ENCODE measurements at places on chromosomes 1 and 21.

- no peak for DNase-seq
These were observed 20.6 kb downstream of the KPNA6 start for GRCh38 chr1:32128479-32128878.

DNA sequence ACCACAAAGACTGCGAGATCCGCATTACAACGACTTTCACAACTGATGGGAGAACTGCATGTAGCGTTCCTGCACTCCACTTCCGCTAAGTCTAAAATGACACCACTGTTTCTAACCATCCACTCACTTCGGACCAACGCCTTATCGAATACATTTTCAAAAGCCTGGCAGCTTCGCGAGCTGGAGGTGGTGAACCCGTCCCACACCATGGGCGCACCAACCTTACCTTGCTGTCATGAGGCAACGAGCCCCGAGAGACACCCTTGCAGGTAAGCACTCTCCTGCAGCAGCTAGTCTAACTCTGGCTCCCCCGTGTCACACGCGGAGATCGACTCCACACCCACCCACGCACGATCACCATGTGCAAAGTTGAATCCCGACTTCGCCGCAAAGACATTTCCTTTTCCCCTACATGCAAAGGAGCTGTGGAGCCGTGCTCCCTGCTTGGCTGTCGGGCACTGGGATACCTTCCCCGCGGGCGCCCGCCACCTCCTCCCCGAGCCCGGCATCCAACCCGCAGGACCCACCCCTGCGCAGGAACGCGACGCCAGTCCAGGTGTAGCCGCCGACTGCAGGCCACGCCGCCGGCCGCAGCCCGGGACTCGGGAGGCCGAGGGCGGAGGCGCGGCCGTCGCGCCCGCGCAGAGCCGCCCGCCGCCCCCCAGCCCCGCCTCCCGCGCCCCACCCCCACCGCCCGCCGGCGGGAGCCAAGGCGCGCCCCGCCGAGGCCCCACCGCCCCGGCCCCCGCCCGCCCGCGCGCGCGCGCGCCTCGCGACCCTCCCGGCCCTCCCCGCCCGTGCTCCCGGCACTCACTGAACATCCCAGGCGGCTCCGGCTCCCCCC, 629 bp downstream of the TAF5L start:
- DNase-seq = peak; percentile 4

GRCh38 chr1:32920833-32921232, 19.6 kb upstream of the TMEM54 start:
- no peak for DNase-seq

DNA sequence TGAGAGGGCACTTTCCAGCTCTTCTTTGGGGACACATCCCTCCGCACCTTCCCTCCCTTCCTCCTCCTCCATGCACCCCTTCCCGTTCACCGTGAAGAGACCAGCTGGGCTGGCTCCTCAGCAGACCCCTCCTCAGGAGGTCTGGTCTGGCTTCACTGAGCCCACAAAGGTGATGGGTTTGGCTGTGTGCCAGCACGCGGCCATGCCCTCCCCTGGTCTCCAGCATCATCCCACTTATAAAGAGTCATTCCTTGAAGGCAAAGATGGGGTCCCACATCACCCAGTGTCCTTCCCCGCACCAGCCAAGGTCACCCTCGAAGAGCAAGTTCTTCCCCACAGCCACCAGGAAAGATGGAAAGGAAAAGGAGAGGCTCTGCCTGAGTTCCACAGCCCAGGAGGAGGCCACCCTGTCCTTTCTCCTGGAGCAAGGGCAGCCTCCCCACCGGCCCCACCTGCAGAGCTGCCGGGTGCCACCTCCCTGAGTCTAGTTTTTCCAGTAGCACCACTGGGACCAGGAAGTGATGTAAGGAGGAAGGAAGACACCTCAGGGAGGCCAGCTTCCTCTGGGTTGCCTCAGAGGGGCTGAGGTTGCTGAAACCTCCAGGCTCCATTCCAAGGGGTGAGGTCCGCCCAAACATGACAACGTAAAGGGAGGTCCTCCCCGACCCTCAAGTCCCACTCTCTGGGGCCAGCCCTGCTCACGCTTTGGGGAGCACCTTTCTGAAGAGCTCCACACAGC, 32.7 kb downstream of the RIPK4 start:
- no peak for DNase-seq

DNA sequence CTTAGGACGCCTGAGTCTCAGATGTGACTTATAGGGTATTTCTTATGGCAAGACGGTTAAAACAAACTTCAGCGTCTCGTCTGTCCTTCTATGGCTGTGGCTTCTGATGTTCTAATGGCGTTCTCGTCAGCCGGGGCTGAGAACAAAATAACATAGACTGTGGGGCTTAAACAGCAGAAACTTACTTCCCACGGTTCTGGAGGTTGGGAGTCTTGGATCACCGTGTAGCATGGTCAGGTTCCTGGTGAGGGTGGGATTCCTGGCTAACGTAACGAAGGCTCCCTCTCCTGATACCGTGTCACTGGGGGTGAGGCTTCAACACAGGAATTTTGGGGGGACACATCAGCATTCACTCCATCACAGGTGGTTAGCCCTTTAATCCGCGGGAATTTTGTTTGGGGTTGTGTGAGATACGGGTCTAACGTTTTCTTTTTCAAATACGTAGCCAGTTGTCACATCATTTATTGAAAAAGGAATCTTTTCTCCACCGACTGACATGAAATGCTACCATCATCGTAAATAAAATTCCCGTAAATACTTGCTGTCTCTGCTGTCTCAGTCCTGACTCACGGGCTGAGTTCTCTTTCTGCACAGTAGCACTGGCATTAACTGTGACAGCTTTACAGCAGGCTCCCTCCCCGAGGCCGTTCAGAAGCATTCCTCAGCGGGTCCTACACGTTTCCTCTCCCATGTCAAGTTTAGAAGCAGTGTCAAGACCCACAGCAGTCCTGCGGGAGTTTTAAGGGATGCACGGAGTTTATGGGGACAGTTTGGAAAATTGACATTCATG, 8.1 kb upstream of the POFUT2 start:
- DNase-seq = no peak

- no peak for DNase-seq
These were observed 67.6 kb downstream of the OLFML2B start for GRCh38 chr1:161956097-161956496.

DNA sequence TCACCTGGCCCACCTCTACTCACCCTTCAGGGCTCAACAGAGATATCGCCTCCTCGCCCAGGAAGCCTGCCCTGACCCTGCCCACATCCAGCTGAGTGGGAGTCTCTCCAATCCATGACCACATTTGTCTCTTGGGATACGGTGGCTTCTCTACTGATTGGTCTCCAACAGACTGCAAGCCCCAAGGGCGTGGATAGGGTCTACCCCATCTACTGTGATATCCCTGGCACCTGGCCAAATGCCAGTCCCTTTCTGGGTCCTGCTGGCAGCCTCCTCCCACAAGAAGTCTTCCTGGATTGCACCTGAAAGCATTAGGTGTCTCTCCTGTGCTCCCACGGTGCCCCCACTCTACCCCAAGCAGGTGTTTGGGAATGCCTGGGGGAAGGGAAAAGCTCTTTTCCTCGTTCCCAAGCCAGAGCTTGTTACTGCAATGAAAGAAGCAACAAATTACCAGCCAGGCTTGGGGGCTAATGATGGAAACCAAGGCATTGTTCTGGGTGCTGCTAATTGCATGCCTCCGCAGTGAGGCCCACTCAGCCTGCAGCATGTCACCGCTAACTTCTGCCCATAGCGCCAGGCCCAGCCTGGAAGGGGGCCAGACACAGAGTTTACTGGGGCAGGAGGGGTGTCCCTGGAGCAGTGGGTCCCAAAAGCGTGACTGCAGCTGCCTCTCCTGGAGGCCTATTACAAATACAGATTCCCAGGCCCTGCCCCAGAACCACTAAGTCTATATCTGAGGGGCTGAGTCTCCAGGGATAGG, 90.7 kb upstream of the IFFO2 start:
- DNase-seq = no peak

DNA sequence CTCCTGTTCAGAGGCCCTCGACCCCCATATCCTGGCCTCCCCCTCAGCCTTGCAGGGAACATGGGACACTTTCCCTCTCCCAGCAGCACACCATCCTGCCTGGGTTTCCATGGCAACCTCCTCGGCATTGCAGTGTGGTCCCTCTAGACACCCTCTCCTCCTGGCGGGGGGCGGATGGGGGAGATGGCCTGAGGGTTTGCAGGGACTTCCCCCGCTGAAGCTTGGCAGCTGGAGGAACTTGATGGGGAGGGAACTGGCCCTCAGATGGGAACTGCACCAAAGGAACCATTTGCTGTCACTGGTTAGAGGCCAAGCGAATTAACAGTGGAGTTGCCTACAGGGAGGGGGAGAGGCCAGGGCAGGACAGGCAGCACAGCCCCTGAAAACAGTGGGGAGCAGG, 28.7 kb downstream of the RIMS3 start:
- DNase-seq = no peak

DNA sequence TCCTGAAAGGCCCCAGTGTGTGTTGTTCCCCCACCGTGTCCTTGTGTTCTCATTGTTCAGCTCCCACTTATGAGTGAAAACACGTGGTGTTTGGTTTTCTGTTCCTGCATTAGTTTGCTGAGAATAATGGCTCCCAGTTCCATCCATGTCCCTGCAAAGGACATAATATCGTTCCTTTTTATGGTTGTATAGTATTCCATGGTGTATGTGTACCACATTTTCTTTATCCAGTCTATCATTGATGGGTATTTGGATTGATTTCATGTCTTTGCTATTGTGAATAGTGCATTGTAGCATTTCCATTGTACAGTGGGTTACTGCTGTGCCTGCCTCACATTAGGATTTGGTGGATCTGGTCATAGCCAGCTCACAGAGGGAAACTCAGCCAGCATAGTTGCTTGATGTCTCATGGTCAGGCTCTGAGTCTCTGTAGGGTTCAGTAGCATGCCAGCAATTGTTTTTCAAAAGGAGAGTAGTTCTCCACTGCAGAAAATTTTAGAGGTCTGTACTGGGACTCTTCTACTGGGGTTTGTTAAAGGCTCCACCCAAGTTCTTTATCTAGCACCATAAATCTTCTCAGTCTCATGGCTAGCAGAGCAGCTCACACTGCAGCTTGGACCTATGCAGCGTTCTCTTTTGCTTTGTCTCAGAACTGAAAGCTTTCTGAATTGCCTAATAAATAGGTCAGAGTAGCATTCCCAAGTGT, 41.0 kb downstream of the RUNX3 start:
- no peak for DNase-seq

DNA sequence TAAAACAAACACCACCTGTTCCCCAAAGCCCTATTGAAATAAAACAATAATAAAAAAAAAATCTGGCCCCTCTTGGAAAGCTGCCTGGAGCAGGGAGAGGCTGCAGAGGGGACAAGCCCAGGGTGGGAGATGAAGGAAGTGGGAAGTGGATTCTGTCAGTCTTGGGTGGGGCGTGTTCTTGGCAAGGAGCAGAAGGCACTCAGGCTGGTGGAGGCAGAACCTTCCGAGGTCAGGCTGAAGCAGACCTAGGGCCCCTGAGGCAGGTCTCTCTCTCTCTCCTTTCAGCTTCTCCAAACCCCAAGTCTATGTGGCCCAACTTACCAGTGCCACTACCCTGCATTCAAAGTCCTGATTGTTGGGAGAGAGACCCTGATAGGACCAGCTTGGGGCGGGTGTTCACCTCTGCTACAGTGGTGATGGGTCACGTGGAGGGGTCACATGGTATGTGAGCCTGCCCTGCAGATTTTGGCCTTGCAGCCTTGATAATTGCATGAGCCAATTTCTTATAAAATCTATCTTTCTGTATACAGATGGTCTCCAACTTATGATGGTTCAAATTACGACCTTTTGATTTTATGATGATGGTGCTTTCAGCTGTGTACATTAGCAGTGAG, 145.4 kb upstream of the C1orf174 start:
- no peak for DNase-seq

DNA sequence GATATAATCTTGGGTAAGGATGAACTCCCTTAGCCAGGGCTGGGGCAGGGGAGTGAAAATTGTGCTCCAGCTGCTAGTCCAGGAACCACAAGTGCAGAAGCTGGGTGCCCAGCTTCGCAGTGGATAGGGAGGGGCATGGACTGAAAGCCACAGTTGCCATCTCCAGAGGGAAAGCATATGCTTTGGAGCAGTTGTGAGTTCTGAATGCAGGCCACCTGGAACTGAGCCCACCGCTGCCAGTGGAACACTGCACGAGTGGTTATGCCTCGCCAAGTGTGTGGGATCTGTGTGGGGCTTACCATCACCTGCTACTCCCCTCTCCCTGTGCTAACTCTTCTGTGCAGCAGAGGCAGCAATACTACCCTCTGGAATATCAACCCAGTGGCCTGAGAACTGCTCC, 158.4 kb upstream of the DPT start:
- no peak for DNase-seq

GRCh38 chr21:45309069-45309986, 21.6 kb upstream of the POFUT2 start:
- DNase-seq = no peak

GRCh38 chr1:206558794-206559671, 51.7 kb downstream of the RASSF5 start:
- DNase-seq = no peak

DNA sequence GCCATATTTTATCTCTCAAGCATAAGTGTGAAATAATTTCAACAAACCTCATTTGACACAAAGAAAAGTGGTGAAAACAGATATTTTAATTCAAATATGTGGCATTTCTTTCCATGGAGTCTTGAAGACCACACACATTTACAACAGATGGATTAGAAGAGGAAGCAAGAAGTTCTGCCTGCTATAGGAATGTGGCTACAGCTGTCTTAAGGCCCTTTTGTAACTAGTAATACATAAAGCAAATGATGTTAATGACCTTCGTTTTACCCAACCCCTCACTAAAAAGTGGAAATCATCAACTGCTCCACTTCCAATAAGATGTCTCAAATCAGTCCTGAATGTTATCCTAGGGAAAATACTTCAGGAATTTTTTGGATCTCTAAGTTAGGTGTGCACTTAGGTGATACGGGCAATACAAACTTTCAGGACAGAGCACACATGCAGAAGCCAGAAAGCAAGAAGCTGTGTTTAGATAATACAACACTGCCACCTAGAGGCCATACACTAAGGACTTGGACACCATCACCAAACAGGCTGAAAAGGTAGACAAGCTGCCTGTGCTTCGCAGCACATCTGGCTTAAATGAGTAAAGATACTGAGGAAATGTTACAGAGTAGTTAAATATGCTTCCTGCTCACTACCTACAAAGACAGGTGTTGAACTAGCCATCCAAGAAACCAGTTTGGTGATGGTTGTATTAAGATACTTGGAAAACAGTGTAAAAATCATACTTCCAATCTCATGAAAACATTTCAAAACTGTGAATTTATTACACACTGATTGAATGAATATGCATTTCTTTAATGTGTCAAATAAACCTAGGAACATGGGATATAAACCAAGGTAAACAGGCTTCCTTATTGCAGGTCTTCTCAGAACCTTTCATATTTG, 24.4 kb downstream of the RRAGC start:
- peak; percentile 23 for DNase-seq

- DNase-seq = no peak
These were observed 34.5 kb upstream of the NIBAN1 start for GRCh38 chr1:185008838-185009237.

DNA sequence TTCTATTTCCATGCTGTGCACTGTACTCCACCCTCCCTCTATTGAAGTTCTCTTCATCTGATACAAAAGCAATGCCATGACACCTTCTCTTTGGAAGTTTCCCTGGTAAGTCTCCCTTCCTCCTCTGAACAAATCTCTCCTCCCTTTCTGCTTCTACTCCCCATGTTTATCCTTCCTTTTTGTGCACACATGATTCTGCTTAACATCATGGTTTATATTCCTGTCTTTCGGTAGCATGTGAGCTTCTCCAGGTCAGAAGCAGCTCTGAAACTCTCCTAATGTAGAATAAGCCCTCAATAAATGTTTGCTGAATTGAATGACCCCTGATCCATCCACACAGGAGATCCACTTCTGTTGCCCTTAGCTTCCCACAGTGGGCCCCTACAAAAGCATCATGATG, 328.6 kb downstream of the PLPP3 start:
- no peak for DNase-seq
